Jurkat, Clone E6-1 (cell line): ENCODE measurements at places on chromosomes 2 and 18.

DNA sequence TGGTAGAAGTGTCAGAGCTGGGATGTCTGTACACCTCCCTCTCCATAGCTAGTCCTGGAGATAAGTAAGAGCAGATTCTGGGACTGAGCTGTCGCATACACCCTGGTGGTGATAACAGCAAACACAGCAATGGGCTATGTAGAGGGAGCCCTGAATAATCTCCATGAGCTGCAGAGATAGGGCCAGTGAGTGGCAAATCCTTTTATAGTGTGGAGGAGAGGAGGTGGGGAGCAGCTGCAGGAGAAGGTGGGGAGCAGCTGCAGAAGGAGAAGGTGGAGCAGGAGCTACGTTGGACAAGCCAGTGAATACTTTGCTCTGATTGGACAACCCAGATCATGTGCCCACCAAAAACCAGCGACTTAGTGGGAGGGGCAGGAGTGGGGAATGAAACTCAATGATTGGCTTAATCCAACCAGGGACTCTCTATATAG, 85.5 kb downstream of the TMEM247 start:
- peak; percentile 6 for DNase-seq

DNA sequence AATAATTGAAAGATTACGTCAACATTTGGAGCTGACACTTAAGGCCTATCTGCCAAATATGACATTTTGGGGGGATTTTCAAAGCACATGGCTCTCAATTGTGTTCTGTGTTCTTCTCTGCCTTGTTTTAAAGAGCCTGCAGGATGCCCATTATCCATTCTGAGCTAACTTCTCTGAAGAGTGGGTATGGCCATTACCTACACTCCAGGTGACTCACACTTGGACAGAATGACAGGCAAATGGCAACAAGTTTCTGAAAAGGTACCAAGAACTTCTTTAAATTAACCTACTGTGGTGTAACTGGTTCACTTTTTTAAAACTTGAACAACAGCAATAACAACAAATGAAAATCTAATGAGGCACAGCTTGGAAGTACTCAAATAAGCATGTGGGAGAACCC, 834.9 kb upstream of the SLC39A10 start:
- DNase-seq: no peak

DNA sequence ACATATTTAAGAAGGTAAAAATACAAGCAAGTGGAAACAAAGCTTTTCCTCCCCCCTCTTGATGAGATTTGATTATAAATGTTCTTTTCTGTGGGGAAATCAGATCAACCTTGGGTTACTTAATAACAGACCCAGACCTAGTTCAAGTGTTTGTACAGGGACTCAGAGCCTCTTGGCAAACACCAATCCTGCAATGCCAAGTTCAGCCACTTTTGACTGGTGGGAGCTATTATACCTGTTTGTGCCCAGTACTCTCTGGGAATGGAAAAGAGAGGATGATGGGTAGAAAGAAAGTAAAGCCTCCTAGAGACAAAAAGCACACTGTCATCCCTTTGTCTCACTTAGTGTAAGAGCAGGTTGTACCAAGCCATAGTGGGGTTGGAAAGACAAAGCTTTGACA, 63.8 kb upstream of the EPHA4 start:
- peak; percentile 2 for DNase-seq

- no peak for DNase-seq
Measured at GRCh38 chr2:69933839-69934613, 19.1 kb downstream of the MXD1 start.

DNA sequence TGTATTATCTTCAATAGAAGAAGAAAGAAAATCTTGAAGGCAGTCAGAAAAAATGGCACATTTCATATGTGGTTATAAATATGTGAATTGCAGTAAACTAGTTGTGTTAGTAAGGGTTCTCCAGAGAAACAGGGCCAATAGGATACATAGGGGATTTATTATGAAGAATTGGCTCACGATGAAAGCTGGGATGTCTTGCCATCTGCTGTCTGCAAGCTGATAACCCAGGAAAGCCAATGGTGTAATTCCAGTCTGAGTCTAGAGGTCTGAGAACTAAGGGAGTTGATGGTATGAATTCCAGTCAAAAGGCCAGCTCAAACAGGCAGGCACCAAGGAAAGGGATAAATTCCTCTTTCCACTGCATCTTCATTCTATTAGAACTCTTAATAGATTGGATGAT, 362.4 kb downstream of the KCNJ3 start:
- no peak for DNase-seq

- peak; percentile 11 for DNase-seq
Measured at GRCh38 chr2:157443795-157444640, at the start of gene CYTIP. TSS of gene CYTIP (minus strand) at chr2:157444089. CDS start at chr2:157444020, 69 bp downstream.

GRCh38 chr2:235080101-235080500, 128.3 kb downstream of the SH3BP4 start:
- DNase-seq: no peak

DNA sequence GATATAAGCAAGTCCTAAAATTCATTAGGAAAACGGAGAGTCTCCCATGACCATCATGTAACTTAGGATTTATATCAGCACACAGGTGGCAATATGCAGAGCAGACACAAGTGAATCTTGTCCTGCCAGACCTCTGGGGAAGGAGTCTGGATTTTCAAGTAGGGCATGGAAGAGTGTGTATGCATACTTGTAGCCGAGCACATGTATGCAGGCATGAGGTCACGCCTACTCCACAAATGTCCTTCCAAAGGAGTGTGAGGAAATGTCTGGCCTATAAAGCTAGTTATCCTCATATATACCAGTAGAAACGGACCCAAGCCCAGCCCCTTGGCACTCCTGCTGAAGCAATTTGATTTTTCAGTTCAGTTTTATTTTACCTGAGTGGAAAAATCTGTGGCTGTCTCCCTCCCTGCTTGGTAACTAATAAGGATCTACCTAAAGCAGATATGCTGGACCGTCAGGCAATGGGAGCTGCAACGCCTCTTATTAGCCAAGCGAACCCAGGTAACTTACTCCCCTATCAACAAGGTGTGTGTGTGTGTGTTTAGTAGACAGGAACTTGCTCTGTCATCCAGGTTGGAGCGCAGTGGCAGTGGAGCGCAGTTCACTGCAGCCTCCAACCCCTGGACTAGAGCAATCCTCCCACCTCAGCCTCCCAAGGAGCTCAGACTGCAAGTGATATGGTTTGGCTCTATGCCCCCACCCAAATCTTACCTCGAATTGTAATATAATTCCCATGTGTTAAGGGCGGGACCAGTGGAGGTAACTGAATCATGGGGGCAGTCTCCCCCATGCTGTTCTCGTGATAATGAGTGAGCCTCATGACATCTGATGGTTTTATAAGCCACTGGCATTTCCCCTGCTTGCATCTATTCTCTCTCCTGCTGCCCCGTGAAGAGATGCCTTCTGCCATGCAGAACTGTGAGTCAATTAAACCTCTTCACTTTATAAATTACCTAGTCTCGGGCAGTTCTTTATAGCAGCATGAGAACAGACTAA, 2.8 kb downstream of the STAT1 start:
- DNase-seq: no peak

- no peak for DNase-seq
Measured at GRCh38 chr2:185246717-185247116, 491.9 kb upstream of the FSIP2 start.

DNA sequence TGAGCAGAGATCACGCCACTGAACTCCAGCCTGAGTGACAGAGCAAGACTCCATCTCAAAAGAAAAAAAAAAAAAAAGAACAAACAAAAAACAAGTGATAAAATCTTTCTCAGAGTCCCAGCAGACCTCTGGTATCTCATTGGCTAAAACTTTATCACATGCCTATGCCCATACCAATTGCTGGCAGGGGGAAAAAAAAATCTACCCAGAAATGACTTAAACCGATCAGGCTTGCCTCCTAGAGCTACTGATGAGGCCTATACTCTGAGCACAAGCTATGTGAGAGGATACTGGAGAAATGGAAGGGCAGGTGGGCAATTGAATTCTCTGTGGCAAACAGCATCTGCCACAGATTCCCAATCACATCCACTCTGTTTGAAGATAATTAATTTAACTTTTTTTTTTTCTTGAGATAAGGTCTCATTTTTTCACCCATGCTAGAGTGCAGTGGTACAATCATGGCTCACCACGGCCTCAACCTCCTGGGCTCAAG, 49.0 kb downstream of the FBXO36 start:
- DNase-seq: peak; percentile 9

GRCh38 chr2:40511661-40512213, 59.8 kb upstream of the SLC8A1 start:
- DNase-seq: no peak

DNA sequence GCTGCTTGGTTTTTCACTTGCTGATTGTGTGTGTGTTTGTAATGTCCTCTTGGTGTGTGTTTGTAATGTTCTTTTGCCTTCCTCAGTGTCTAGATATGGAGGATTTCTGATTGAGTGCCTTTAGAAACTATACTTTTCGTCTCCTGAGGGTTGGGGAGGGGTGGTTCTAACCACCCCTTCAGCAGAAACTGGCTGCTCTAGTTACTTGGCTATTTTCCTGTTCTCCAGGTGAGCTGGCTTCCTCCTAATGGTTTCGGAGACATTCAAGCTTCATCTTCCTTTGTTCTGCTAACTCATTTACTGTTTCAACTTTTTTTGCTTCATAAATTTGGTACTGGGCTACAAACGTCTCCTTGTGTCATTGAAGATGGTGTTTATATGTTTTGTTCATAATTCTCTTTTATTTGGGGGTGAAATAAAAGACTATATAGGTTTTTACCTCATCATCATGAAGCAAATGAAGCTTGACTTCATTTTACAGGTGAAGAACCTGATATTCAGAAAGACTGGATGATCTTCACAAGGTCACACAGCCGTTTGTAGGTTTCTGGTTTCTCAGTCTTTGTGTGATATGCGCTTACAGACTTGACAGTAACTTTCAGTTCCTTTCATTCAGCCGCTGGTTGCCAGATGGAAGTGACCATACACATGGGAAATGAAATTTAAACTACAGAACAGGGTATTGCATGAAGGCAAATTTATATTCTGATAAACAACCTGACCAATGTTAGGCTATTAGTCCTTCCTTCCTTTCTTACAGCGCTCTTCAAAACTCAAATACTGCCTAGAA, 238.5 kb downstream of the GALR1 start:
- no peak for DNase-seq

DNA sequence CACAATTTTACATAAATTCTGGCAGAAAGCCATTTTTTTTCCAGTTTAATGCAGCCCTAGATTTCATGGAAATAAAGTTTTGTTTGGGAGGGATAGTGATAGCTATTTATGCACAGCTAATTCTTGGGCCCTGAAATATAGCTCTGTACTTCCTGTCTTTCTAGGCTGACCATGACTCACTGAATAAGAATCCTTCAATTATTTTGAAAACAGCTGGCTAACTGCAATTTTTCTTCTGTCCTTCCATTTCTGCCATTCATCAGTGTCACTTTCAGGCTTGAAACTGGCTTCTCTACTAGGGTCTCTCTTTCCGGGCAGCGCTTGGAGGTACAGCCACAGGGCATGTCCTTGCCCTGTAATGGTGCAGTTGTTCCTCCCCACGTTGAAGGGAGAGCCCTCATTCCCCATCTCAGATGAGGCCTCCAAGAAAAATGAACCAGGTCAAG, 97.1 kb upstream of the TMEM178A start:
- no peak for DNase-seq
